ENCODE measurements at places on chromosomes 6 and 20.

DNA sequence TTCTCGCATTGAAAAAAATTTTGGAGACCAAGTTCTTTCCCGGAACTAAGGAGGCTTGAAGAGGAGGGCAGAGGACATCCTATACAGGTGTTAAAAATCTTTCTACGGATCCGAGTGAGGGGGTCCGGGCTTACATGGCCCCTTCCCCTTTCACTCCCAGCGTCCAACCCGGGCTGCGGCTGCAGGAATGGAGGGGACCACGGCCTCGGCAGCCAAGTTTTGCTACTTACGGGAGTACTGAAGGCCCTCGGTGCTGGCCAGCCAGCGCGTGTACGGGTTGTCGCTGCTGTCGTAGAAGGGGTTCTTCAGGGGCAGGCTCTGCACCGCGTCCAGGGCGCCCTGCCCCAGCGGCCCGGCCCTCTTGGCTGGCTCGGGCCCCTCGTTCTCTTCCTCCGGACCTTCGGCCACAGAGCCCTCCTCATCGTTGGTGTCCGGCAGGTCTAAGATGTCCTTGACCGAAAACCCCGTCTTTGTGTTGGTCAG is 642 bp downstream of the NKX2-2 start:
- peak; percentile 30 for DNase-seq

GRCh38 chr6:51963980-51964379 is 123.4 kb downstream of the PKHD1 start:
- DNase-seq = no peak

- DNase-seq = no peak
Observed at GRCh38 chr6:109308018-109308492, 74.2 kb downstream of the CD164 start.

GRCh38 chr6:49264496-49264895 is 198.6 kb downstream of the MMUT start:
- DNase-seq = no peak

GRCh38 chr6:119390247-119390793 is 40.8 kb upstream of the MAN1A1 start:
- no peak for DNase-seq

GRCh38 chr6:92864966-92865555 is 554.3 kb downstream of the EPHA7 start:
- DNase-seq = peak; percentile 46

DNA sequence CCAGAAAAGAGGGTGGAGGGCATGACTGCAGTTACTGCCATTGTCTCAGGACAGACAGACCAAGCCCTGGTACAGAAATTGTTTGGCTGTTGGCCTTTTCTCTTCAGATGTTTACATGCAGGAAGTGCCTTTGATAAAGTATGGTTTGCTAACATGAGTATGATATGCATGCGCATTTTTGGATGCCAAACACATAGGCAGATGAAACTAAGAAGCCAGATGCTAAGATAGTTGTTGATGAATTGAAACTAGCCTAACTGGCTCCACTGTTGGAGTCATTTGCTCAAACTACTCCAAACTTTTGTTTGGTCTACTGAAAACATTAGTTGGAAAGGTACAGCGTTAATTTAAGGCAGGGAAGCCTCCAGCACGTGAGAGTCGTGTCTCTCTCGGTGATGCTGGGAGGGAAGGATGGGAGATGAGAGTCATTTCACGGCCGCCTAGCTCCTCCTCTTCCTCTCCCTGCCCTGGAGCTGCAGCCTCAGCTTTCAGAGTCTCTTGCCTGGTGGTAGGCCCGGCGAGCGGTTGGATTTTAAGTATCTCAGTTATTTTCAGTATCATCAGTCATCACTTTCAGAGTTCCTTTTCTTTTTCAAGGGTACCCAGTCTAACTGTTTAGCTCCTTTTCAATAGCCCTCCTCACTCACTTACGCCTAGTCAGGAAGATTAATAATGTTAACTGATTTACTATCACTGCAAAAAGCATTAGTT is 29.7 kb downstream of the RREB1 start:
- DNase-seq = peak; percentile 61

Measured in T47D (cell line).